Forelimb muscle (tissue), 1 donor: ENCODE measurements at places on chromosomes 11 and 22.

DNA sequence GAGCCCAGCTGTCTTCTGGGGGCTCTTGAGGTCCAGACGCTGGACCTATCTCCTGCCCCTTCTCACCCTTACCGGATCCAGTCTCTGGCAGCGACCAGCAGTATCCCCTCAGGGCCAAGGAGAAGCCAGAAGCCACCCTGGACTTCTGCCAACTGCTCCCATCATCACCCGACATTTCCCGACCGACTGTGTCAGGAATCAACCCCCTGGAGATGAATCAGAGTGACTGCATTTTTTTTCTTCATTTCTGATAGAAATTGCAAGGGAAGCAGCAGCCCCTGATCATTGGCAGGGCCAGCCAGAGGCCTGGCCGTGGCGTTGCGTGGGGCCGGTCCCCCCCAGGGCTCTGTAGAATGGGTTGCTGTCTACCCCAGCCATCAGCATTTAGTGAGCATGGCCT is 5.2 kb upstream of the LIF start:
- DNase-seq, result no peak

- DNase-seq, result no peak
These were observed 67.3 kb upstream of the ANO1 start for GRCh38 chr11:70010774-70011173.

GRCh38 chr11:69682221-69682620 is 7.1 kb upstream of the LTO1 start:
- DNase-seq, result no peak

- no peak for DNase-seq
These were observed 47.5 kb upstream of the SCUBE2 start for GRCh38 chr11:9138612-9139579.

GRCh38 chr11:95296621-95297025 is 65.6 kb upstream of the SESN3 start:
- no peak for DNase-seq

DNA sequence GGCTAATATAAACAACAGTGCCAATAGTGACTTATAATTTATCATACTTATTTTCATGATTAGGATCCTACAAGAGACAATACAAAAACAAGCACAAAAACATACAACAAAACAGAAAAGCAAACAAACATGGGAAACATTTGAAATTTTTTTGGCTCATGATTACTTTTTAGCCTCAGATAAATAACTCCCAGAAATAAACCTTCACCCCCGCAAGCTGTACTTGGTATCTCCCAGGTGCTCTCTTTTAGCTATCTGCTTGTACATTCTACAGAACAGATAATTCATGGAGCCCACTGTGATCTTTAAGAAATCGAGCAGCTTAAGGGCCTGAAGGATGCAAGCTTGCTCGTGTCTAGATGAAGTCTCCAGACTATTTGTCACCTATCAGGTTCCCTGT is 883 bp downstream of the NXPE4 start:
- DNase-seq, result no peak

- DNase-seq, result no peak
These were observed 4.5 kb downstream of the FAM118A start for GRCh38 chr22:45314054-45314721.

DNA sequence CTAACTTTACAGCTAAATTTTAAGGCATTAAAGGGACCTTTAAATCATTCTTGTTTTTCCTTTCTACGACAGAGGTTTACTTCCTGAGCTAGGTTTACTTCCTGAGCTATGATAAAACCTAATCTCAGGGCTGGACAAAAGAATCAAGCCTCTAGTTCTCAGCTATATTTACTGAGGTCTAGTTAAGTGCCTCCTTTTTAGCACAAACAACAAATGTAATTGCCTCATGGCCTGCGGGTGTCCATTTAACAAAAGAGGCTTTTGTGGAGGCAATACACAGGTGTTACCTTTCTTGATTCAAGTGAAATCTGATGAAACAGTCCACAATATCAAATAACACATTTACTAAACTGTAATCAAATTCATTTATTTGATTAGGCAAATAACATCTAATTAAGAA is 67.3 kb downstream of the IMMP1L start:
- no peak for DNase-seq

GRCh38 chr22:23557036-23557435 is 23.1 kb downstream of the IGLL1 start:
- DNase-seq, result no peak

- DNase-seq, result no peak
These were observed 2.0 kb downstream of the SYT12 start for GRCh38 chr11:67024966-67025365.
